Fibroblast of skin of left quadriceps (primary cell): ENCODE measurements at places on chromosomes 6 and 20.

GRCh38 chr6:20024978-20025377 lies 187.3 kb downstream of the MBOAT1 start:
- no peak for DNase-seq

DNA sequence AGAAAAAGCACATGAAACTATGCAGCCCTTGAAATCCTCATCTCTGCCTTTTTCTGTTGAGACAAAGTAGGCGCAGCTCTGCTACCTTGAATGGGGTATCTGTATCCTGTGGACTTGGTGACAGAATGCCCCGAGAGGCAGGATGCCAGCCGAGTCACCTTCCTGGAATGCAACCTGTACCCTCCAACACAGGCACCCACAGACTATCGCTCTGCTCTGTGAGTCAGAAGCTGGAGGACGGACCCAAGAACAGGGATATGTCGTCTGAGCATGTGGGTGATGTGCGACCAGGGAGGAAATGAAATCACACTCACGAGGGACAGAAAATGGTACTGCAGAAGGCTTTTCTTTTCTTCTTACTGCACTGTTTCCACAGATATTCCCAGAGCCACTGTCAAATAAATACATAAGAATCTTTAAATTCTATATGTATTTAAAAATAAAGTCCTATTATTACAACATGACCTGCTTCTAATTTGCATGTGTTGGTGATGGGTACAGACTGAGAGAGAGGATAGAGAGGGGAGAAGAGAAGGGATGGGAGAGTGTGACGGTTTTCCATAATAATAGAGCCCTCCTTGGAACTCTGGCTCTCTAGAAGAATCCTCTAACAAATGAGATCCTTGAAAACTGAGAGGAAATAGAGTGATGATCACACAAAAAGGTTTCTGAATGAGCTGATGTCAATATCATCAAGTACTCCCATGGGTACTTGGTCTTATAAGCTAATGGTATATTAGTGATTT lies 308.1 kb downstream of the FOXC1 start:
- DNase-seq: peak; percentile 21

GRCh38 chr20:20237093-20237959 lies 130.6 kb upstream of the INSM1 start:
- peak; percentile 4 for DNase-seq

DNA sequence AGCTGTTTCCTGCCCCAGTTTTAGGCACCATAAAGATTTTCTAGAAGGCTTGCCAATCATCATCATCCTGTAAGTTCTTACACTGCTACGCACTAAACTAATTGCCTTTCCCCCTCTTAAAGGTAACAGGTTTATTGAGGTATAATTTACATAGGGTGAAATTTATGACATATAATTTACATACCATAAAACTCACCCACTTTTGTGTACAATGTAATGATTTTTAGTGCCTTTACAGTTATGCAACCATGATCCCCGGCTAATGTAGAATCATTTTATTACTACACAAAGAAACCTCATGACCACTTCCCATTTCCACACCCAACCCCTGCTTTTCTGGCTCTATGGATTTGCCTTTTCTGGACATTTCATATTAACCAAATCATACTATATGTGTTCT lies 21.1 kb downstream of the GCNT2 start:
- no peak for DNase-seq

DNA sequence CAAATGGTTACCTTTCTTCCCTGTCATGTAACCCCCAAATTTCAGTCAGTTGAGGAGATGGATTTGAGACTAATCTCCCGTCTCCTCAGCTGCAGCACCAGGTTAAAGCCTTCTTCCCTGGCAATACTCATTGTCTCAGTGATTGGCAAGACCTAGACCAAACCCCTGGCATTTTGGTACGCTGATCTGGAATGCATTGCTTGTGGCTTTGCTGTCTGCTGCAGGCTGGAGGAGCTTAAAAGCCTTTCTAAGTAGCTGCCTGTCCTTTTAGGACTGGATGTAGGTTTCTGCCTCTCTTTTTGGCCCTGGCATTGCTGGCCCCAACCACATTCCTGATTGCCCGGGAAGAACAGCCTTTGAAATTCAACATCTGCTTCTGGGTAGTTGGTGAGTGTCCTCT lies 729.6 kb upstream of the GJE1 start:
- no peak for DNase-seq

- DNase-seq: no peak
Measured at GRCh38 chr6:37840143-37840939, 20.8 kb downstream of the ZFAND3 start.
